SK-N-SH (cell line): ENCODE measurements at places on chromosomes 3 and 15.

DNA sequence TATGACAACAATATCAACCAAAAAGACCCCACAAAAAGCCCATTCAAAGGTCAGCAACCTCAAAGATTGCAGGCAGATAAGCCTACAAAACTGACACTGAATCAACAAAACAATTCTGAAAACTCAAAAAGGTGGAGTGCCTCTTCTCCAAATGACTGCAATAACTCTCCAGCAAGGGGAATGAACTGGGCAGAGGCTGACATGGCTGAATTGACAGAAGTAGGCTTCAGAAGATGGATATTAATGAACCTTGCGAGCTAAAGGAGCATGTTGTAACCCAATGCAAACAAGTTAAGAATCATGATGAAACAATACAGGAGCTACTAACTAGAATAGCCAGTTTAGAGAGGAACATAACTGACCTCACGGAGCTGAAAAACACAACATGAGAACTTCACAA is 20.4 kb upstream of the SLC25A38 start:
- DNase-seq: no peak

GRCh38 chr3:126439346-126439967 is 36.2 kb downstream of the ZXDC start:
- DNase-seq: no peak

GRCh38 chr3:134359121-134360010 is 14.9 kb downstream of the AMOTL2 start:
- no peak for DNase-seq

GRCh38 chr3:160008961-160009360 is 20.3 kb downstream of the IL12A start:
- no peak for DNase-seq

GRCh38 chr3:134630506-134630905 is 20.3 kb downstream of the KY start:
- DNase-seq: no peak

- DNase-seq: no peak
Measured at GRCh38 chr3:152362086-152362485, 93.4 kb downstream of the MBNL1 start.

GRCh38 chr3:7854266-7854665 is 647.4 kb upstream of the LMCD1 start:
- DNase-seq: no peak

- no peak for DNase-seq
Measured at GRCh38 chr15:65847989-65848388, 21.3 kb upstream of the RAB11A start.

DNA sequence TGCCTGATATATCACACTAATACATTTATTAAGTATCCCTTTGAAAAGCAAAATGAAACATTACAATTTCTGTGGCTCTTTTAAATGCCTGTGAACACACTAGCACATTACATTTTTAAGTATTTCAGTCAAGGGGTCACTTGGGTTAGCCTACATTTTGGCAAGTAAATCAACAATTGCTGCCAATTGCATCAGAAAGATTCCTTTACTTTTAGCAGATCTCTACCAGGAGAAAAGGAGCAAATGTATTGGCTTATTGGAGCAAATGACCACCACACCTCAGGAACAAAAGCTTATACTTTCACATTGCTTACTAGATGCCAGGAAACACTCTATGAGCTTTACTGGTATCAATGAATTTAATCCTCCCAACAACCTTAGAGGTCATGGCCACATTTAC is 947.1 kb downstream of the FHIT start:
- no peak for DNase-seq

DNA sequence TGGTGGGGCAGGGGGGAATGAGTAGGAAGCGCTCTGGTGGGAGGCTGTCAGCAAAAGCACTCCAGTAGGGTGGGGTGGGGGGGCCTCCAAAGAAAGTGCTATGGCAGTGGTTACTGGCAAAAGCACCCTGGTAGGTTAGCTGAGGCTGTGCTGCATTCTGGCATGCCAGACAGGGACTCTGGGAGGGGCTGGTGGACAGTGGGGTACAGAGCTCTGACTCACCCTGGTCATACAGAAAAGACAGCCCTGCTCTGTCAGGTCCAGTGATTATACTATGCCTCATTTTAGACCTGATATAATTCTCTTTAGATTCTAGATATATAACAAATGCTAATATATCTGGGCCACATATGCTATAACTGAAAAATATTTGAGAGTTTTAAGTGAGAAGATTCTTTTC is 82.8 kb upstream of the CPNE4 start:
- no peak for DNase-seq

- DNase-seq: peak; percentile 38
Measured at GRCh38 chr15:48657950-48658591, 12.6 kb upstream of the FBN1 start.

DNA sequence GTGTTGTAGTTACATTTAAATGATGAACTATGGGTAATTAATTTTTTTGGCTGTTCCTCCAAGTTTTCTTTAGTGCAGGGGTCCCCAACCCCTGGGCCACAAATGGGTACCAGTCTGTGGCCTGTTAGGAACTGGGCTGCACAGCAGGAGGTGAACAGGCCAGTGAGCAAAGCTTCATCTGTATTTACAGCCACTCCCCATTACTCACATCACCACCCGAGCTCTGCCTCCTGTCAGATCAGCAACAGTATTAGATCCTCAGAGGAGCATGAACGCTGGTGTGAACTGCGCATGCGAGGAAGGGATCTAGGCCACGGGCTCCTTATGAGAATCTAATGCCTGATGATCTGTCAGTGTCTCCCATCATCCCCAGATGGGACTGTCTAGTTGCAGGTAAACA is 75.9 kb upstream of the RPL35A start:
- DNase-seq: no peak

GRCh38 chr15:92809880-92810361 is 90.2 kb upstream of the CHD2 start:
- DNase-seq: no peak

DNA sequence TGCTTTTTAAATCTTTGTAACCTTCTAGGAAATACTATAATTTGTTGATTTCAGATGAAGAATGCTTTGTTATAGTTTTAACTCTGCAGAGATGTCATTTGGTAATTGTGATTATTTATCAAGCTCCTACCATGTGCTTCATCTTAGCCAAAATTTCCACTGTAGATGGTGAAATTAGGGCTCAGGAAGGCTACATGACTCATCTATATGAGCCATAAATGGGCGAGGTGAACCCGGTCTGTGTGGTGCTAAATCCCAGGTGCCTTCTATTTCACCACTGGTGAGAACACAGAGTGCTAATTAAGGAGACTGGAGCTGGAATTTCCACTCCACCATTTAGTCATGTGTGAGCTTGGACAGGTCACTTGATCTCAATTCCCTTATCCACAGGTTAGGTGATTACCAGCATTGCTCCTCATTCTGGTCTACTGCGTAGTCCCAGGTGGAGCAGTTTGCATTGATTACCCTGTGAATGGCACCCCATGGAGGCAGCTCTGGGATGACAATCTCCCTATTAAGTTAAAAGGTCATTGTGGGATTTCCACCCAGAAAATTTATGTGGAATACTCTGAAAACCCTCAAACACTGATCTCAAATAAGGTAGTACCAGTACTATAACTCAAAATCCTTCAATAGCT is 2.8 kb upstream of the CCR3 start:
- DNase-seq: no peak

GRCh38 chr3:20751296-20751695 is 565.3 kb upstream of the SGO1 start:
- DNase-seq: no peak

DNA sequence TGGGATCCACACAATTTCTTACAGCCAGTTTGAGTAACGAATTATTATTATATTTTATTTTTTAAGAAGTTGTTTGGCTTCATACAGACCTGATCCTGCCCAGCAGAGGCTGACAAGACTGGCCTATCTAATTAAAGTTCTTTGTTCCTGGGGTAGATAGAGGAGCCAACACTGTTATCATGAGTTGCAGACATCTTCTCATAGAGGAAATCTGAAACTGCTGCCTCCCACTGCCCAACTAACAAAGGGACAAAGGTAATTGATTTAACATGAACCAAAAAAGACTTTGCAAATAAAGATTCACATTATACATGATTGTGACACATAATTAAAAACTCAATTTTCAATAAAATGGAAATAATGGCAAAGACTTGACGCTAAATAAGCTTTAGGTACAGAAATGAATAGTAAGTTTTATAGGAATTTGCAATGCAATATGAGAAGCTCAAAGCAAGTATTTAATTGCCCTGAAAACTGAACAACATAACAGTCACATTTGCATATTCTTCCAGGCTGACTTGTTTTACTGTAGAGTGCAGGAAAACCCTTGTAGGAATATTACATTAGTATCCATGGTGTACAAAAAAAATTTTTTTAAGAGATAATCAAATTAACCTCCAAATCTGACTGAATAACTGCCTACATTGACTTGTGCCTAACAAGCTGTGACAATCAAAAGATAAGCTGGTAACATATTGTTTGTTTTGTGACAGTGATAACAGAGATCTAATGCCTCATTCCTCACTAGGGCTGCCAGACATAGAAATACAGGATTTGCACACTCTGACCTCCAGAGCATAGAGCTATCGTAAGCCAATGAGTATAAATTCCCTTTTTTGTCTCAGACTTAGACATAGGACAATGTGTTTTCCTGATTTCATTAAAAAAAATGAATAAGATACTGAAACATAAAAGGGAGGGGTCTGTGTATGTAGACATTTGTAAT is 273.2 kb downstream of the MFSD1 start:
- DNase-seq: no peak

GRCh38 chr15:44136991-44137477 is 58.0 kb downstream of the FRMD5 start:
- DNase-seq: no peak

DNA sequence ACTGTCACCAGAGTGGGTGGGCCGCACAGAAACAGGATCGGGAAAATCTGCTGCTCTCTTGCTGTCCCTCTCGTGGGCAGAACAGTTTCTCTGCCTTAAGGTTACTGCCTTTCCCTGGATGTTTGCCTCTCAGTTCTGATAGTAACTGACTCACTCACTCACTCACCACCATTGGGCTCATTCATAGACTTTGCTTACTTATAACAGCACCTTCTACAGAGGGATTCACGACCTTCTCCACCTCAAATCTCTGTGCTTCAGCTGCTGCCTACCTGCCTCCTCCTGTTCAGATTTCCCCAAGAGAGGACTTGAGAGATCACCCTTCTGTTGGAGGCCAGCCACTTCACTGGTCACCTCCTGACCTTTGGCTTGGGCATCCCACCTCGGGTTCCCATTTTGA is 147.7 kb upstream of the ICE2 start:
- no peak for DNase-seq

DNA sequence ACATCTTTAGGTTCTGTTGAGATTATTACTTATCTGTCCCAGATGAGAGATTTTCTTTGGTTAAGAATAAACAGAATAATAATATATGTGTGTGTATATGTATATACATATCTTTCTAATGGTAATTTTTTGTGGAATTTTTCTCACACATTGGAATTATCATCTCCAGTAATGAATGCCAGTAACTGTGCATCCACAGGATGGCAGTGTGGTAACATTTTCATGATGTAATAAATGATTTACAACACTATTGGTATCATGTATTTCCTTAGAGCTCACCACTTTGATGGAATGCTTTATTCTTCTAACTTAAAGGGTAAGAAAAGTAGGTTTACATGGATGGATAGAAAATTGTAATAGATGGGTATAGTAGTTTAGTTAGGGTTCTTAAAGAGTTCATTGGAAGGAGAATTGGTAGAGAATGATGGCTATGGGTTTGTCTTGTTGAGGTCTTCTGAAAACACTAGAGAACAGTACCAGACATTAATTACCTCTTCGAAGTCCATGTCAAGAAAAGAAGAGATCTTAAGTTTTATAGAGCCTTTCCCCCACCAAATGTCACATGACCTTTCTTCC is 78.1 kb downstream of the STT3B start:
- DNase-seq: peak; percentile 30

GRCh38 chr3:170220871-170221270 is 1.4 kb upstream of the PRKCI start:
- no peak for DNase-seq

DNA sequence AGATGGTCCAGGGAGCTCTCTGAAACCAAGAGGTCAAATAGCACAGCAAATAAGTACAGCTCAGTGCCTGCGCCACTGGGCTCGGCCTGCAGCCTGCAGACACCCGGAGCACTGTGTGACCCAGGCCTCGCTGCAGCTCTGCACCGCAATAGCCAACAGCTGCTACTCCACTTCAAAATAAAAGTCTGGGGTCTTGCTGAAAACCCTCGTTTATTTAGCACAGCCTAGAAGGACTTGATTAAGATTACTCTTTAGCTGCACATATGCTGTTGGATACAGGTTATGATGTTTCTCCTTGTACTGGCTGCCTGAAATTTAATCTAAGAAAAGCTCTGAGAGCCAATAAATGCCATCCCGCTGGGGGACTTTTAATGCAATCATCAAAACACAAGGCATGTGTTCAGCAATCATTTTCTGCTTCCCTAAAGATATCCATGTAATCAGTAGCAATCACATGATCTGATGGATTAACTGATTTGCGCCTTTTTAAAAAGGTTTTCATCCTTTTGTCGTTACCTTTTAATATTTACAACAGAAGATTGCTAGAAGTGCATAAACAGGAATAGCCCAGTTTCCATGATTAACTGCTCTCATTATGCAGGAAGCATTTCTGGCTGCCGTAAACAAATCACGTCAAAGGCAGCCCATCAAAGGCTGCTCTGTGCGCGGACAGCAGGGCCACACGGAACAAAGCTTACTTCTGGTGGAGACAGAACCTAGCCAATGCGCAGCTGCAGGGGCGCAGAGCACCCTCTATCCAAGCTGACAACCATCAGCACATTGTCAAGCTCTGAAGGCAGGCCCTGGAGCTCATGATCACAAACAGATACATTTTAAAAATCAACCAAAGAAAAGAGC is 58.8 kb downstream of the CLASP2 start:
- peak; percentile 74 for DNase-seq

DNA sequence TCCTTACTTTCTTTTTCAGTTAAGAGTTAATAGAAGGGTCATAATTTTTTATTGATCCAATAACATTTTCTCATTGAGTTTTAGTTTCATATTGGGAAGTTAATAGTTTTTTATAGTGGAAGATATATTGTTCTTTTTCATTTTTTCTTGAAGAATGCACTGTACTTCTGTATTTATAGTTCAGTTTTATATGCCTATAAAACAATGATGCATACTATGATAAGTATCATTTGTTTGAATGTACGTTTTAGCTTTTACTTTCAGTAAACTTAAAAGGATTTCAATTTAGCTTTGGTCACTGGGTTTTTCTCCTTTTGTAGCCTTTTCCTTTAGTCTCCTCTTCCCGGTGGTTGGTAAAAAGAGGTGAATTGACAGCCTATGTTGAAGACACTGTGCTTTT is 98.8 kb downstream of the DHX36 start:
- no peak for DNase-seq

DNA sequence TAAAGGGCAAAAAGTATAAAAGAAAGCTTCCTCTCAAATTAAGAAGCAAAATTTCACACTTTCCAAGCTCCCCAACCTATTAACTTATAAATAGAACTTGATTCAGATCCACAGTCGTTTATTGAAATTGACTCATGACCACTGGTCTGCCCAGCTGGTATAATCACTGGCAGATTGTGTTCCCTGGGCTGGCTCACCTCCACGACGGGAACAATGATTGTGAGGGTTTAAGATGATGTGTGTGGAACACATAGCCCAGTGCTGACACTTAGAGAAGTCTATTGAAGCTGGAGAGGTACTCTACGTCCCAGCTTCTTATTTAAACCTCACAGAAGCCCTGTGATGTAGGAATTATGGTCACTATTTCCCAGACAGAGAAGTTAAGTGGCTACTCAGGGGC is 90.4 kb downstream of the MB21D2 start:
- no peak for DNase-seq
